Epithelial cell of umbilical artery (primary cell): ENCODE measurements at places on chromosomes 3 and 15. TPM values are rescaled to one million over a fixed set of nuclear protein-coding genes. Genes with fewer than 3 reads are reported as not detected.

The CLDN1 gene
- not detected in 2 replicates for total RNA-seq

The MITF gene
- 2.3 TPM in 2 replicates for total RNA-seq

The TRAIP gene
- total RNA-seq: 4.9 and 5.2 TPM in 2 replicates

The CRYGS gene
- total RNA-seq: 0.65 and 1.5 TPM in 2 replicates

The GPR171 gene
- not detected in 2 replicates for total RNA-seq

The ABI3BP gene
- total RNA-seq: 8.1 and 54.3 TPM in 2 replicates

The MED12L gene
- 0.32 TPM in 1 of 2 replicates, not detected in the other for total RNA-seq

The CCR9 gene
- not detected in 2 replicates for total RNA-seq

The RPL14 gene
- 297 and 417 TPM in 2 replicates for total RNA-seq

The CLRN1 gene
- total RNA-seq: not detected in 2 replicates

The LIPH gene
- total RNA-seq: not detected in 2 replicates

The PLSCR2 gene
- not detected in 2 replicates for total RNA-seq

The GATA2 gene
- 6.8 and 7.1 TPM in 2 replicates for total RNA-seq

The CEP19 gene
- 1.9 and 4.3 TPM in 2 replicates for total RNA-seq

The RAB43 gene
- 16.9 and 20.5 TPM in 2 replicates for total RNA-seq

The RBP2 gene
- total RNA-seq: not detected in 2 replicates

The AQP9 gene
- not detected in 2 replicates for total RNA-seq

The ADGRG7 gene
- total RNA-seq: 0.30 TPM in 1 of 2 replicates, not detected in the other
